ACHN (cell line): ENCODE measurements at places on chromosomes 6 and 20.

GRCh38 chr6:114432400-114432799 lies 89.6 kb upstream of the HS3ST5 start:
- no peak for DNase-seq

DNA sequence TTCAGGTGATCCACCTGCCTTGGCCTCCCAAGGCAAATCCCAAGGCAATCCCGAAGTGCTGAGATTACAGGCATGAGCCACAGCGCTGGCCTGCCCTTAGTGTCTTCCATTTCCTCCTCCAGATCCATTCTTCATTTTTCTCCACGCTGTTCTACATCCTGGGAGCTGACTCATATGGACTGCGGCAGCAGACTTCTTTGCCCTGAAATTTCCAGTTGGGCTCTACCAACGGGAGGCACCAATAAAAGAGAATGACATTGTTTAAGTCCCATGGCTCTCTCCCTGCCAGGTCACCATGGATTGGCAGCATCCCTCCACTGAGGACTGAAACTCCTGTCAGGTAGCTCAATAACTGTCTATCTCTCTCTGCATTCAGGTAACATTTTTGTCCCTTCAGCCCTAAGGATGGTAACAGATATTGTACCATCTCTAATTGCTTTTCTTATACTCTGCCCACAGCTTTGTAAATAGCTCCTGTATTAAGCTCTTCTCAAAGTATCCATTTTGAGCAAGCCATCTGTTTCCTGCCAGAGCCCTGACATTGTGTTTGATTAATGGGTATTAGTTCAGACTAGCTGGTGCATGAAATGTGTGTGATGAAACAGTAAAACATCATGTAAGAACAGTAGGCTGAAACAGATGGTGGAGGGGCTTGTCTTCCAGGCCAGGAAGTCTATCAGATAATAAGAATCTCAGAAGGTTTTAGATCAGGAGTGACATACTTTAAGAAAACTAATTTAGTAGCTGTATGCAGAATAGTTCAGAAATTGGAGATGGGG lies 3.6 kb downstream of the TBCC start:
- DNase-seq, result peak; percentile 13

- DNase-seq, result no peak
Measured at GRCh38 chr6:78618970-78619369, 248.4 kb upstream of the IRAK1BP1 start.

DNA sequence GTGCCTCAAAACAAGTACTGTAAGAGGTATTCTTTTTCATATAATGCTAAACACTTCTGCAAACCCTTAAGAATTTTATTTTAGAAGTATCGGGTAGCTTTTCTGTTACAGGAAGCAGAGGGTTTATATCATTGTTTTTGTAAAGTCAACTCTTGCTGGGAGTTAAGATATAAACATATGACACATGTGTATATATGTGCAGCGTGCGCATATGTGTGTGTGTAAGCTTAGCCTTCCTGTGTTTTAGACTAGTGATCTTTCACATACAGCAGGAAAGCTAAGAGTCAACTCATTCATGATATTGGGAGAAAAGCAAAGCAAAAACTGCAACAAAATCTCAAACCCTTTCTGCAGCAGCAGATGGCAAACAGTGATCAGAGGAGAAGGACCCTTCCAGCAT lies 102.4 kb downstream of the ARID1B start:
- DNase-seq, result no peak

GRCh38 chr6:107612762-107613415 lies 123.0 kb downstream of the SOBP start:
- no peak for DNase-seq

DNA sequence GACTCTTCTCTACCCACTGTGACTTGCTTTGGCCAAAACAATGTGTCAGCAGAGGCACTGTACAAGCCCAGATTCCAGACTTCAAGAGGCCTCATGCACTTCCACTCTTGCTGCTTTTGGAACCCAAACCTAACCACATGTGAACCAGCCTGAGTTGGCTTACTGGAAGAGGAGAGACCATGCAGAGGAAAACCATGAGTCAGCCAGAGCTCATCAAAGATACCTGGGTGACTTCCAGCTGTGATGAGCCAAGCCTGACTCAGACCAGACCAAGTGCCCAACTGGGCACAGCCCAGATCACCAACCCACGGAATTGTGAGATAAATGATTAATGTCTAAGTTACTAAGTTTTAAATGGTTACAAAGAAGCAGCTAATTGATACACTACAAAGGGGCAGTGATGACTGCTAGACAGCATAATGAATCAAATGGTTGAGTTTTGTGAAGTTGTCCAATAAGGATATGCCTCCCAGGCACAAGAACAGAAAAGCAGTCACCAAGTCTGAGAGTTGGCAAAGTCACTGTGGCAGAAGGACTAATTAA lies 16.2 kb upstream of the BEND6 start:
- peak; percentile 99 for DNase-seq
